ENCODE measurements at places on chromosomes 6 and 20. TPM values are rescaled to one million over a fixed set of nuclear protein-coding genes. Genes with fewer than 3 reads are reported as not detected.

Gene VTA1
- 49.9 TPM for total RNA-seq

Gene MATN4
- total RNA-seq: not detected

Gene IP6K3
- not detected for total RNA-seq

Gene DNMT3B
- 18.2 TPM for total RNA-seq

DNA sequence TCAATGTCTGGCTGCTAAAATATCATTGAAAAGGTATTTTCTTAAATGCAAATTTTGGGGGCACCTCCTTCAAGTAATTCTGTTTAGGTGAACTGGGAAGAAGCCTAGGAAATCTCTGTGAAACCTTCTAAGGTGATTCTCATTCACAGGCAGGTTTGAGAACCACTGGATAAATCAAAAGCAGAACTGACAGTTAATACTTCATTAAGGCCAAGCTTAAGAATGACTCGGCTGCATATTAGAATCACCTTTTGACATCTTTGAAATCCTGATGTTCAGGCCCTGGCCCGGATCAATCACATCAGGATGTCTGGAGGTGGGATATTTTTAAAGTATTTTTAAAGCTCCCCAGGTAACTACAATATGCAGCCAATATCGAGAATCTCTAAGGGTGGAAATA lies 50.6 kb downstream of the FKBP1C start:
- DNase-seq: no peak
- H3K4me3 ChIP-seq: no peak overlapping the region
- H3K36me3 ChIP-seq: no peaks in the 10 kb centered on the region

DNA sequence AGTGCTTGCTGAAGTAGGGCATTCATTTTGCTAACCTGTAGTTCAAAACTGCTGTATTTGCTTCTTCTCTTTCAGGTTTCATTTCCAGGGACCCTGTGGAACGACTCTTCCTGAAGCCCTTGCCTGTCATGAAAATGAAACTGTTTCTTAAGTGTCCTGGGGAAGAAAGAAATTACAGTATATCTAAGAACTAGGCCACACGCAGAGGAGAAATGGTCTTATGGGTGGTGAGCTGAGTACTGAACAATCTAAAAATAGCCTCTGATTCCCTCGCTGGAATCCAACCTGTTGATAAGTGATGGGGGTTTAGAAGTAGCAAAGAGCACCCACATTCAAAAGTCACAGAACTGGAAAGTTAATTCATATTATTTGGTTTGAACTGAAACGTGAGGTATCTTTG lies 3.4 kb upstream of the NOL7 start:
- H3K27ac ChIP-seq: peak overlapping the region; percentile 13
- no peaks in the 10 kb centered on the region for H3K27me3 ChIP-seq
- peaks cover 9% of the 10 kb centered on the region for H3K36me3 ChIP-seq

DNA sequence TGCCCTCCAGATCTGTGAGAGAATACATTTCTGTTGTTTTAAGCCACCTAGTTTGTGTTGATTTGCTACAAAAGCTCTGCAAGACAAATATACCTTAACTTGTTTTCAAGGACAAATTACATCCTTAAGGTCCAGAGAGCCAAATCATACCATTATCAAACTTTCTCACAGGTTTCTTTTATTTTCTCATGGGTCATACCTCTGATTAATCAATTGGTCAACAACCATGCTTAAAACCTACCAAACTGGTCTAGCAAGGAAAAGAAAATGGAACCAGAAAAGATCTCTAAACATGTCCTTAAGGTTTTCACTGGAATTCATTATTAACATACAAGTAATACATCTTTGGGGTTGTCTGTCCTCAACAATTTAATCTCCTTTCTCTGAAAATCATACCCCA lies 535.0 kb downstream of the CD83 start:
- H3K4me3 ChIP-seq: peak overlapping the region; percentile 19
- H3K27ac ChIP-seq: no peak overlapping the region
- DNase-seq: no peak
- peaks cover 21% of the 10 kb centered on the region for H3K4me1 ChIP-seq
- H3K36me3 ChIP-seq: no peaks in the 10 kb centered on the region
